ENCODE measurements at places on chromosomes 16 and 17.

DNA sequence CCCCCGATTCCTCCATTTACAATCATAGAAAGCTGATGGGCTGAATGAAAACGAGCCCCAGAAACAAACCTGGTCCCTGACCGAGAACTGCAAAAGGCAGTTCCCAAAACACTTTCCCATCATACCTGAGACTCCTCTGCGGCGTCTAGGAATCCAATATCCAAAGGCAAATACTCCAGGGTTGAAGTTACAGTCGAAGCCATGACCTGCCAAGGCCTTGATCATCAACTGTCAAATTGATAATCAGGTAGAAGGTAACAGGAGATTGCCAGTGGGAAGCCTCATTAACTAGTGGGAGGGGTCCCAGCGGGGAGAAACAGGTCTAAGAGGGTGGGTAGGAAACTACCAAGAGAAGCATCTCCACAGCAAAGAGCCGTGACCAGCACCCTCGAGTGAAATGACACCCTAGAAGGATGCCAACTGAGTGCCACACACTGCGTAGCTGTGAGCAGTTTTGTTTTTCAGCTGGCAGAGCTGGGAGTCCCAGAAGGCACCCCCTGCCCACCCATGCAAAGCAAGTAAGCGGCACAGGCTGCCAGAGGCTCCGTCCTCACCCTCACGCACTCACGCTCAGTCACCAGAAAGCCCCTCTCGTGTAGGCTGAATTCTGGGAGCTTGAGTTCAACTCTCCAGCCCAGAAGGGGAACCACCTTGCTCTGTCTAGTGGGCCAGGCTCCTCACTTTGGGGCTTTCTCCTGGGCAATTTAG, 146.1 kb downstream of the GAS7 start:
- DNase-seq = peak; percentile 55

DNA sequence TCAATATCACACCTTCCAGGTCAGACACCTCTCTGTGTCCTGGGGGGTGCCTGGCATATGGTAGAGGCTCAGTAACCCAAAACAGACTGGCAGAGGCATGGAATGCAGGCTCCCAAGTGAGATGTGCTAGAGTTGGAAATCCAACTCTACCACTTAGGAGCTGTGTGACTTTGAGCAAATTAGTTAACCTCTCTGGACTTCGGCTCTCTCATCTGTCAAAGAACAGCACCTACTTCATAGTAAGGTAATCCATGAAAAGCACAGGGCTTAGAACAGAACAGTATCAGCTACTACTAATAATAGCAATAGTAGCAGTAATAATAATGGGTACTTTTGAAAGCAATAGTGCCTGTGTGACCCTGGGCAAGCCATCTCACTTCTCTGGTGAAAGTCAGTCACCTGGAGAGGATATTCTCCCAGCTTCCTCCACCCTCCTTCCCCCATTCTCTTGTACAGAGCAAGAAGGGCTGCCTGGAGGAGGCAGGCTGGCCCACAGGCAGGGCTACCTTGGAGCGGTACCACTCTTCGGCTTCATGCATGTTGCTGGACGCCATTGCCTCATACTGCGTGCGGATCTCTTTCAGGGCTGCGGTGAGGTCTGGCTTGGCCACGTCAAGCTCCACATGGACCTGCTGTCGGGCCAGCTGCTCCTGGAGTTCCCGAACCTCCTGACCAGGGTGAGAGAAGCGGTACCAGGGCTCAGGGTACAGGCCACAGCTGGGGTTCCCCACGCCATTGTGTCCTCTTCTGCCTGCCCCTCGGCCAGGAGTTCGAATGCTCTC, 2.3 kb downstream of the GFAP start:
- DNase-seq = no peak

- no peak for DNase-seq
These were observed 76.9 kb upstream of the ZFHX3 start for GRCh38 chr16:73124665-73125375.

GRCh38 chr17:83064021-83064731, 15.2 kb upstream of the METRNL start:
- DNase-seq = no peak

DNA sequence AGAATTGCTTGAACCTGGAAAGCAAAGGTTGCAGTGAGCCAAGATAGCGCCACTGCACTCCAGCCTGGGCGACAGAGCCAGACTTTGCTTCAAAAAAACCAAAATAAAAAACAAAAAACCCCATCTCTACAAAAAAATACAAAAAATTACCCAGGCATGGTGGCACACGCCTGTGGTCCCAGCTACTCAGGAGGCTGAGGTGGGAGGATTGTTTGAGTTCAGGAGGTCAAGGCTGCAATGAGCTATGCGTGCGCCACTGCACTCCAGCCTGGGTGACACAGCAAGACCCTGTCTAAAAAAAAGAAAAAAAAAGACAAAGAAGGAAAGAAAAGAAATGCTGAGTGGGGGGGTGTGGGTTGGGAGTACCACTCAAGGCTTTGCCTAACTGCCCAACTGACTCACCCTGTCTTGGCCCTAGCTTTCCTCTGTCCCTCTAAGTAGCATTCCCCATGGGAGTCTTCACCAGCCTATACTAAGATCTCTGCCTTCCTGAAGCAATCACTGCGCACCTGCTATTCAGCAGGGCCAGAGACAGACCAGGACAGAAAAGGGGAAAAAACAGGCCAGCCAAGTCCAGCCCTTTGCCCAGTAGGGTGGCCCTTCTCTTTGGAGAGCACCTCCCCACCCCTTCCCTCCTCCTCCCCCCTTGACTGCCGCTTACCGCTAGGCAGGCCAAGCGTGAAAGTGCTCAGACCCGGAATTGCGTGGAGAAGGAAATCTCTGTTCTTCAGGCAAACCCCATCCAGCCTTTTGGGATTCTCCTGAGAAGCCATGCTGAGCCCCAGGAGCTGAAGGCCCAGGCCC, 45.8 kb downstream of the RTN4RL1 start:
- DNase-seq = no peak

Measured in GM06990 (cell line).